ENCODE measurements at places on chromosomes 3 and 15.

DNA sequence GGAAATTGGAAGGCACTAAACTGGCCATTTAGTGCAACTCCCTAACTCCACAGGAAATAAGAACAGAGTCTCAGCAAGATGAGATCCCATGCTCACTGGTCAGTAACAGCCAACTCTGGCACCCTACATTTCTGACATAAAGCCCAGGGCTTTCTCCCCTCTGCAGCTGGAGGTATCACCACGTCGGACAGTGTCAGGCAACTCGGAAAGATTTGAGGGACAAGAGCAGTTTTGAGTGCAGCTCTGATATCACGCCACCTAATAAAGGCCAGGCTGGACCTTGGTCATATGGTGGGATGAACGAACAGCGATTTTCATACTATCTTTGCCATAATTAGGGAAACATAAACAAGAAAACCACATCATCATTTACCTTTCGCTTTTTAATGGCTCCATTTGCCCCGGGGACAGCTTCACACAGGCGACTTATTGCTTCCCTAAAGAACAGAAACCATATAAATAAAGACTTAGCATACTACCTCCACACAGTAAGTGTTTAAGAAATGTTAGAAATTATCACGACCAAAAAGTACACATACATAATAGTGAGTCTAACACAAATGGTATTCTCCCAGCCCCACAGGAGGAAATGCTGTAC is 12.5 kb downstream of the EID1 start:
- no peak for DNase-seq

DNA sequence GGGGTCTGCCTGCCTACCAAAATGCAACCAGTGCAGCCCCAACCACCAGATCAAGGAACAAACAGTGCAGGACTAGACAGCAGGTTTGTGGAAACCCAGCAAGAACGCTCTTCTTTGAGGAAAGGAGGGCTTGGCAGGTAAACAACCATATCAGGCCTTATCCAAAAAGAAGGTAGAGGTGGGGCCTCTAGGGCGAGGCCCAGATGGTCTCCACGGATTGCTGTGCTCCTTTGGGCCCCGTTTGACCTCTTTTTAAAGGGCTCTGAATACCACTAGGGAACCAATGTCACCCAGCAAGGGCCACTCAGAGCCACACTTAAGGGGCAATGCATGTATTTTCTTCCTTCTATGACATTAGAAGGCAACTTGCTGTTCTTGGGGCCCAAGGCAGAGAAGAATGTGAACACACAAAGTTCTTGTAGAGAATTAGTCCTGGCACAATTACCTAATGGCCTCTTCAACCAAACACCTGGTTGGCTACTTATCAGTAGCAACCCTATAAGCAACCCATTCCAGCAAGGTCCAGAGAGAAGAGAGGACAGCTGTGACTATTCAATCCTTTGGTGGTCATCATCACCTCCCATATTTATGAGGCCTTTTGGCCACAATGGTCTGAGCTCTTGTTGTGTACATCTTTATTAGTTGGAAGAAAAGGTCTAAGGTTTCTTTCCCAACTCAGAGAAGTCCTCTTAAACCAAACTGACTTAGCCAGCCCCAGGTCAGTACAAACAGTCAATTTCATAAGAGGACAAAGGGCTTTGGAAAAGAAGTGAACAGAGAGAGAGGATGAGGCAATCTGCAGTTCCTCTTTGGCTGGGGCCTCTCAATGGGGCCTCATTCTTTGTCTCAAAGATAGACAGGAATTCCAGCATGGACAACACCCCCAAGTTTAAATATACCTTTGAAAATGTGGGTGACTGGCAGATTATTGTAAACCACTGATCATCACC is 36.0 kb downstream of the FOXP1 start:
- DNase-seq, result peak; percentile 29

DNA sequence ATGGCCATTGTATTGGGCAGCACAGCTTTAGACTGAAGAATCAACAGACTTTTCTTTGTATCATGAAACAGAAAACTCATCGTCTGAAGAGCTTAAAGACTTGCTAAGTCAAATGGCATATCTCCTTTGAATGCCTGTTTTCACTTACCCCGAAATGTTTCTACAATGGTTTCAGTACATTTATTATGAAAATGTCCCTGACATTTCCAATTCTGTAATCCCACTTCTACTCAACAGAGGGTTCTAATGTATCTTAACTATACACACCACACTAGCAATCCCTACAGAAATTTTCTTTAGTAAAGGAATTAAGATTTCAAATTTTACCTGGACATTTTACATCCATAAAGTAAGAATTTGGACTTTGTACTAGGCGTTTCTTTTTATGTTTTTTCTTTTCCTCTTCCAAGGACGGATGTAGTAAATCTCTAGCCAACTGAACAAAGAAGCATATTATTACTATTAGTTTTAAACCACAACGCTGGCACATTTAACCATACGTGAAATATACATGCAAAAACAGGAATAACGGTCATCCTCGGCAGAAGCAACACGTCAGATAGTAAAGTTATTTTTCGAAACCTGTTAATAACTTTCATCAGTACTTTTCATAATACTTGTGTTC is 1.1 kb downstream of the RPS27L start:
- peak; percentile 25 for DNase-seq

GRCh38 chr3:27613846-27614500 is 108.2 kb downstream of the EOMES start:
- DNase-seq, result no peak

DNA sequence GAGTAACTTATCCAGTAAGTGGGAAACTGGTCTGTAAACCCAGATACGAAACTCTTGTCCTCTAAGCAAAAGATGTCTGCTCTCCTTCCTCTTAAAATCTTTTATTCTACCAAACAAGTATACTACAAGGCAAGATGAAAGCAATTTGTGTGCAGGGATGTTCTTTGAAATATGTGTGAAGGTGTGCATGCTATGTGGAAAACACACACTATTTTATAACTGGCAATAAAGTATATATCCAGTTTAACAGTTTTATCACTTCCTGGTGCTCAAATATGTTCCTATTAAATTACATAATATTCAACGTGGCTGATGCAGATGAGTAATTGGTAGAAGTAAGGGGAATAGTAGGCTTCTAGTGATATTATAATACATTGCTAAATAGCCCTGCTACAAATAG is 566.5 kb downstream of the ROBO2 start:
- DNase-seq, result no peak

DNA sequence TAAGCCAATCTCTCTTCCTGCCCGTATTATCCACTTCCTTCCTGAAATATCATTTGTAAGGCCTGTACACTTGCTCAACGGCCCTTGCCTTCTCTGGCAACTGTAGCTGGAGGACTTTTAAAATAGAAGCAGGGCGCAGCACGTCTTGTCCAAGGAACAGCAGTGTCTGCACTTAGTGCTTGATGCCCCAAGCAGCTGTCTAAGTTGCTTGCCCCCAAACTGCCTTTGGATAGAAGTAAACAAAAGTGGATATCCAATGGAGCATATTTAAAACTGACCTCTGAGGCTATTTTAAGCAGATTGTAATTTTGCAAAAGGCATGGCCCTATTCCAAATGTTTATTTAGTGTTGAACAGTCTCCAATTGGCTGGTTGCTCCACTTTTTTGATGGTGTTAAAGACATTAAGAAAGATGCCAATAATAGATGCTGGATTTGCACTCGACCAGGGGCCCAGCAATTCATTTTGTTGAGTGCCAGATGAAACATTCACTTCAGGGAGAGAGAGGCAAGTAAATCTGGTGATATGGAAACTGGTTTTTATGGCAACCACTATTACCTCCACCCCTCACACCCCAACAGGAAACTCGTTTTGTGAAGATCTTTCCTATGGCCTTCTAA is 526.8 kb upstream of the TBL1XR1 start:
- no peak for DNase-seq

- no peak for DNase-seq
Measured at GRCh38 chr15:41862515-41863116, 24.0 kb downstream of the PLA2G4B start.

GRCh38 chr3:141996437-141996836 is 120.0 kb downstream of the ATP1B3 start:
- no peak for DNase-seq

DNA sequence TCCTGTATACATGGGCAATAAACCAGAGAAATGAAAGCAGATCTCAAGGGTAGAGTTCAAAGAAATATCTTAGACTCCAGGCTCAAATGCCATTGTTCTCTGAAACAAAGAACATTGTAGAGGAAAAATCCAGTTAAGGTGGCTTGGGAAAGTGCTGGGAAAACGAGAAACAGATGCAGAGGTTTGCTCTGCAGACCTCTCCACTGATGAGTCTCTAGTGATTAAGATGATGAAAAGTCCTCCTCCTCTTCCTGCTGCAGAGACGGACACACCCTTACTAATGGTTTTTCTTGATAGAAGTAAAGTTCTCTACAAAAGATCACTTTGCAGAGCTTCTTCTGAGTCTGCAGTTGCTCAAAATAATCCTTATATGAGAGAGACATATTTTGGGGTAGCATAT is 264.7 kb downstream of the GABRG3 start:
- no peak for DNase-seq
